ENCODE measurements at places on chromosomes 5 and 9.

- peaks cover 14% of the 10 kb centered on the region for H3K36me3 ChIP-seq
- H3K4me3 ChIP-seq = peak overlapping the region; percentile 80
- H3K4me1 ChIP-seq = peaks cover 21% of the 10 kb centered on the region
- peaks cover 8% of the 10 kb centered on the region for H3K27me3 ChIP-seq
- peak overlapping the region; percentile 69 for H3K27ac ChIP-seq
- DNase-seq = peak; percentile 56
These were observed 290.5 kb downstream of the DOCK8 start for GRCh38 chr9:504921-505740.

DNA sequence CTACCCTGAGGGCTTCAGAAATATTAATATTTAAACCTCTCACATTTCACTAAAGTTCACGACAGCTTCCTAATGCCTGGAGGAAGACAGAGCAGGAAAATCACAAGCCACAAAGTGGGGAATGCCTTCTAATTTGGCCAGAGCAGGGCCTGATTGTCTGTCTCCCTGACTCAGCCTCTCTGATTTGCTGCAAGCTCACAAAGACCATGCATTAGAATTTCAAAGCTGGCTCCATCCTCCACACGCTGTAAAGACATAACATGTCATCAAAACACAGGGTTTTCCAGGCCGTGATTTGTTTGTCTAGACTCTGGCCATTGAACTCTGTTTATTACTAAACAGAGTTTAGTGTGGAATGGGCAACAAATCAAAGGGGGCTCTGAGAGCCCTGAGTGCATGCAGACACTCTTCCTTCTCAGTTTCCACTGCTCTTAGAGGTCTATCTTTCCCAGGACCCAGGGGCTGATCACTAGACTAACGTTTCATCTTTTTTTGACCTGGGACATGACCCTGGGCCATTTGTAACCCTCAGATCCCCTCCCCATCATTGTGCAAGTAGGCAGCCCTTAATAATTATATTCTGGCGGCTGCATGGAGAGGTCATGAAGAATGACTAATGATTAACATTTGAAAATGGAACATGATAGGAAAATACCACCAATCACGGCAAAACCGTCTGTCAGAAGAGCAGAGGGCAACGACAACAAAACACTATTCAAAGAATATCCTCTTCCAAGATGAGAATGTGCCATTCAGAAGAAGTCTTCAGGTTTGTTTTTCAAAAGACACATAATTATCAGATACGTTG is 140.2 kb downstream of the ENC1 start:
- DNase-seq = no peak
- H3K36me3 ChIP-seq = no peaks in the 10 kb centered on the region
- H3K27me3 ChIP-seq = no peaks in the 10 kb centered on the region
- peaks cover 31% of the 10 kb centered on the region for H3K4me1 ChIP-seq
- peak overlapping the region; percentile 90 for H3K27ac ChIP-seq
- no peak overlapping the region for H3K4me3 ChIP-seq

- H3K4me3 ChIP-seq = no peak overlapping the region
- no peaks in the 10 kb centered on the region for H3K4me1 ChIP-seq
- H3K36me3 ChIP-seq = no peaks in the 10 kb centered on the region
These were observed 73.0 kb upstream of the DMRTA1 start for GRCh38 chr9:22373636-22374035.

- no peaks in the 10 kb centered on the region for H3K36me3 ChIP-seq
- no peak overlapping the region for H3K27ac ChIP-seq
- H3K4me1 ChIP-seq = peaks cover 18% of the 10 kb centered on the region
- H3K4me3 ChIP-seq = no peak overlapping the region
- no peak for DNase-seq
These were observed 212.4 kb downstream of the GNA14 start for GRCh38 chr9:77435688-77436087.

GRCh38 chr5:156825688-156826087 is 24.4 kb upstream of the PPP1R2B start:
- no peak overlapping the region for H3K27ac ChIP-seq
- H3K36me3 ChIP-seq = no peaks in the 10 kb centered on the region
- H3K27me3 ChIP-seq = no peaks in the 10 kb centered on the region
- no peak for DNase-seq
- peaks cover 2% of the 10 kb centered on the region for H3K4me1 ChIP-seq

DNA sequence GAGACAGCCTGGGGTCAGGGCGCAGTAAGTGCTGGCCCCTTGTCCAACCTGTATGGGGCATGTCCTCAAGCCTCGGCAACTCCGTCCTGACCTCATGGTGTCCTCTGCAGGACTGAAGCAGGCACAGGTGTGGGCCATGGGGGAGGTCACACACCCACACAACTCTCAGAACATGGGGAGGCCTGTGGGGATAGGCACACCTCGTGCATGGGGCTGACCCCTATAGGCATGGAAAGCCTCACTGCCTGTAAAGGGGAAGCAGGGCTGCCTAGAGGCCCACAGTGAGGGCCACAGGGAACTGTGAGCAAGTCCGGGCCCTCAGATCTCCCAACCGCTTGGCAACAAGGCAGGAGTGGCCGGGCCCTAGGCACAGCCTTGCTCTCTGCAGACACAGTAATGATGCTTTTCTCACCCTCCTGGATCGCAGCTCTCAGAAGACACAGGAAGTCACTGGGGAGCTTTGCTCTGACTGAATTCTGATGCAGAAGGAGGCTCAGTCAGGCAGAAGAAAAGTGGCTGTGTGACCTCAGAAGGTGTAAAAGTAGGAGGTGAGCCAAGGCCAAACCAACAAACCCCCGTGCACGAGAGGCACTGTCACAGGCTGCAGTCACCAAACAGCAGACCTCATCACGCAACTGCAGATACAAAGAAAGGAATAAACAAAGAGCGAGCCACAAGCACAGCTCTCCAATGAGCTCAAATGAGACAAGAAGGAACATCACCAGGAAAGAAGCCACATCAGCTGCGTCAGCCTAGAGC is 5.4 kb downstream of the IPPK start:
- H3K36me3 ChIP-seq = peaks cover 1% of the 10 kb centered on the region
- H3K27ac ChIP-seq = no peak overlapping the region
- no peaks in the 10 kb centered on the region for H3K27me3 ChIP-seq

DNA sequence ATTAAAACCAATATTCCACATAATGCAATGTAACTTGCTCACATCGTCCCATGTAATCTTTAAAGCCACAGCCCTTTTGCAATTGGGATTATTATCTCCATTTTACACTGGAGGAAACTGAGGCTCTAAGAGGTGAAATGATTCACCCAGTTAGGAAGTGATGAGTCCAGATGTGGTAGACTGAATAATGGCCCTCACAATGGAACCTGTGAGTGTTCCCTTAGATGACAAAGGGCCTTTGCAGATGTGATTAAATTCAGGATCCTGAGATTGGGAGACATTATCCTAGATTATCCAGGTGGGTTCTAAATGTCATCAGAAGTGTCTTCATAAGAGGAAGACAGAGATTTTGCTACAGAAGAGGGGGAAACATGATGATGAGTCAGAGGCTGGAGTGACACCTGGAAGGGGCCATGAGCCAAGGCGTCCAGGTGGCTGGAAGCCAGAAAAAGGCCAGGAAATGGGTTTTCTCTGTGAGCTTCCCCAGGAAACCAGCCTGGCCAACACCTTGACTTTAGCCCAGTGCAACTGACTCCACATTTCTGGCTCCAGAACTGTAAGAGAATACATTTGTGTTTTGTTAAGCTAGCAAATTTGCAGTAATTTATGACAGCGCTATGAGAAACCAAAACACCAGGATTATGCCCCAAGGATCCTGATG is 139.1 kb downstream of the KCNIP1 start:
- DNase-seq = no peak
- no peaks in the 10 kb centered on the region for H3K36me3 ChIP-seq
- H3K27ac ChIP-seq = no peak overlapping the region
- peaks cover 63% of the 10 kb centered on the region for H3K27me3 ChIP-seq

DNA sequence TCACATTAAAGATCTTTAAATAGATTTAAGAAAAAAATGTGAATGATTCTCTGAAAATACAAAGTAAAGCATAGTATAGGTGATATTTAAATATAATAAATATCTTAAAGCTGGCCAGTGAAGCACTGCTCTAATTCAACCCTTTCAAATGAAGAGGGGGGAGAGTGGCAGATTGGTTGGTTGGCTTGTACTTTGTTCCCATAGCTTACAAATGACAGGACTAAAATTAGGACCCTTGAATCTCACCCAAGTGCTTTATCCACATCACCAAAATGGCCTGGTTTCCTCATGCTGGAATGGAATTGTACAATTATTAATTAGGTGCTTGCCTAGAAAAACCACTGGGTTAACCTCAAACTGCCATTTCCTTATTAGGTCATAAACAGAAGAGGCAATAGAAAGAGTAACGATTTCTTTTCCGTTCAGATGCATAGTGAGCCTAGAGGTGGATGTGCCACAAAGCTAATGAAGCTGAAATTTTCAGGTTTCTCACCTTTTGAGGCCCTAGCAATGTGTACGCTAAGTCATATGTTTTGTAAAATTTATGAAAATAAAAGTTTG is 354.5 kb upstream of the CDH6 start:
- H3K4me3 ChIP-seq = no peak overlapping the region
- no peak for DNase-seq
- no peak overlapping the region for H3K27ac ChIP-seq
- no peaks in the 10 kb centered on the region for H3K36me3 ChIP-seq
- no peaks in the 10 kb centered on the region for H3K4me1 ChIP-seq
